ENCODE measurements at places on chromosomes 7 and 10.

DNA sequence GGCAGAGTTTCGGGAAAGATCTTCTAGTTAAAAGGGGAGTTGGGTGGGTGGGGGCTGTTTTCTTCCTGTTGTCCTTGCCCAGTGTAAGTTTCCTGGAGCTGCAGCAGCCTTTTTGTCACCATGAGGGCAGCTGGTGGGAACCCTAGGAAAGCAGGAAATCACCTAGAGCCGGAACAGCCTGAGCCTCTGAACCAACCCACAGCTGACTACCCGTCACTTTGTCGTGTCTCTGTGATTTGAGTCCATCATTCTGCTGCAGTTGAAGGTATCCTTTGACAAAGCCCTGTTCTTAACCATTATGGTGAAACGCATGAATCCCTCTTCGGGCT, 1.2 kb upstream of the C10orf143 start:
- no peak for DNase-seq

DNA sequence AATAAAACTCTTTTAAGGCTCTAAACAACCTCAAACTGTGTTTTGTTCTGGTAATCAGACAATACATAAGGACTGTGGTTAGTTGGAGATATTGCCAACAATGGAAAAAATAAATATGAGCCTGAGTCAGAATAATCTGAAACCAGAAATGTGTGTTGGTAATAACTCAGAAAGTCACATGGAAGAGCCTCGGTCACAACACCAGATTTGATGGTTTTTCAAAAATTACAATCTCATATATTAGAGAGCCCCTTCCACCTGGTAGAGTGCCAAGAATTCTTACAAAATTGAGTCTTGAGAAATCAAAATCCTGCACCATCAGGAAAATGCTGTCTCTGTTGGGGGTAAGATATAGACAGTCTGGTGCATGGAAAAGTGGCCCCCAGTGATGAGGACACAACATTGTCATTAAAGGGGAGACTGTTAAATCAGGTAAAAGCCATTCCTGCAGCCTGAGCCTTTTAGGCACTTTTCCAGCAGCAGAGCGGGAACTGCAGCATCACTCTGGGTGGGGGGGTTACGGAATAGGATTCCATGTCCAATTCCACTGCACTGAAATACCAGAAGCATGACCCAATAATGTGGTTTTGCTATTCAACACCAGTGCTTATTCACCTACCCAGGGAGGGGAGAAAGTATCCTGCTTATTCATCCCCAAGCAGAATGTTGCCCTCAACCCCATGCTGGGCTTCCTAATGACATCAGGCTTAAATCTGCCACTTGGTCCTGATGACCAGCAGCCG, 9.5 kb upstream of the ADAM12 start:
- no peak for DNase-seq

GRCh38 chr10:70507966-70508365, 29.4 kb downstream of the PALD1 start:
- DNase-seq, result no peak

DNA sequence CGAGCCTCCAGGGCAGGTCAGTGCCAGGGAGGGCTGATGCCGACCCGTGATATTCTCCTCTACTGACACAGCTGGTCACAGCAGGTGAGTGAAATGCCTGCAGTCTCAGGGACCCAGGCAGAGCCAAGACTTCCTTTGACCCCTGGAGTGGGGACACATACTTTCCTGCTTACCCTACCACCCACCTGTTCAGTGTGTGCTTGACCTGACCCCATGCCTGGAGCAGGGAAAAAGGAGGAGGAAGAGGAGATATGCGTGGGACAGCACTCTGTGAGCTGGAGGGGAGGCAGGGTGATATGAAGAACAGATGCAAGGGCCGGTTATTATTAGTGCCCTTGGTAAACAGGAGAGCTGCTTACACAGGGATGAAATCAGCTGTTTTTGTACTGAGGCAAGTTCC, 40.8 kb upstream of the WIPF3 start:
- no peak for DNase-seq

DNA sequence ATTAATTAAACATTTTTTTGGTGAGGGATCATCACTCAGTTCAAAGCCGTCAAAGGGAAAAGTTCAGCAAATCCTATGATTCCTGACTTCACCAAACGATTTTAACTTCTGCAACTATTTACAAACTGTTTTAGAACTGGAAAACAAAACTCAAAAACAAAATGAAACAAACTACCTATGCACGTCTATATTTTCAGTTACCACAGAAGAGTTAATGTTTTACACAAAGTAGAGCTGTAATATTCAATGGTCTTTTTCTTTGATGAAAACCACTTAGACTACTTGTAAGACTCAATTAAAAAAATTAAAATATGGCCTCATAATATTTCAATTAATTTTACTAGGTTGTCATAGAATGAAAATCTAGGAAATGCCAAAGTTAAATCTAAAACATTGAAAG, 131.5 kb downstream of the ATE1 start:
- DNase-seq, result no peak

DNA sequence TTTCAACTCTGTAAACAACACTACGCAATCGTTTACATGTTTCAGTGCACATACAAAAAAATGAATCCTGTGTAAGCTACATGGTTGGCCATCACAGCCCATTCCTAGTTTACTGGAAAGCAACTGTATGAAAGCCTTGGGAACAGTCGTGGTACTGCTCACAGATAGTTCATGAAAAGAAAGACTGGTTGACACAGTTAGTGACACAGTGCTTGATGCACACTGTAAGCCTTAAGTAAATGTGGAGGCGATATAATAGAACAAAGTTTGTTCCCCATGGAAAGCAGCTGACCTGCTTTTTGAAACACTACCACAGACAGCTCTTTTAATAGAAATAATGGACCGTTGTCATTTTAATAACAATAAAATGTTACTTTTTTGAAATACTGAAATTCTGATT, 5.1 kb downstream of the CACNA2D1 start:
- DNase-seq, result no peak

GRCh38 chr7:51428217-51428887, 111.7 kb upstream of the COBL start:
- no peak for DNase-seq

DNA sequence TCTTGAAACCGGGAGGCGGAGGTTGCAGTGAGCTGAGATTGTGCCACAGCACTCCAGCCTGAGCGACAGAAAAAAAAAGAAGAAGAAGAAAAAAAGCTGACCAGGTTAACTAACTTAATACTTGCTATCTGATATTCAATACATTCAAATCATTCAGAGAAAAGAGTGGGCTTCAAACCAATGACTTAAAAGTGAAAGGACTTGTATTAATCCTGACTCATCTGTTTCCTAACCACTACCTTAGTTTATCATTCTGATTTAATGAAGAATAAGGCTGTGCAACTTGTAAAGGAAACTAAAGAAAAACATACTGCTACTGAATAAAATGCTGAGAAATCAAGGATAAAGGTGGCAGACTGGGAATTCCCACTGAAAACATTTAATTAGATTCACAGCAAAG, 128.4 kb downstream of the NRBF2 start:
- no peak for DNase-seq

All from stimulated activated naive CD4-positive, alpha-beta T cell treated with Interleukin-2 at 50 U/mL for 16 hours (primary cell).